Activated T-helper 2 cell treated with anti-CD3 and anti-CD28 coated beads, Interferon-gamma antibody, Interleukin-2, Interleukin-4, amounts not matched to agents 10 μg/mL and 5 μg/mL and 100 μg/mL, durations not matched to agents 14 hours and 24 hours and 36 hours (primary cell): ENCODE measurements at places on chromosomes 4 and X. TPM values are rescaled to one million over a fixed set of nuclear protein-coding genes. Genes with fewer than 3 reads are reported as not detected.

Gene DIAPH2
- total RNA-seq: 14.7 and 14.9 TPM in 2 replicates

Gene PRR32
- not detected in 2 replicates for total RNA-seq

Gene GPR50
- total RNA-seq: not detected in 2 replicates

Gene SSX2B
- total RNA-seq: not detected in 2 replicates

Gene DCLK2
- total RNA-seq: 0.14 and 0.21 TPM in 2 replicates

Gene UNC5C
- 0.11 and 0.14 TPM in 2 replicates for total RNA-seq

Gene FRG2
- not detected in 2 replicates for total RNA-seq

Gene PRDM8
- total RNA-seq: 1.1 and 1.8 TPM in 2 replicates

Gene TLR8
- not detected in 2 replicates for total RNA-seq

Gene MAPK10
- total RNA-seq: not detected in 2 replicates

Gene FGF16
- not detected in 2 replicates for total RNA-seq

Gene PIM2
- total RNA-seq: 313 and 315 TPM in 2 replicates

Gene SLITRK2
- not detected in 2 replicates for total RNA-seq

Gene FHL1
- total RNA-seq: 4.5 and 8.1 TPM in 2 replicates

Gene EREG
- total RNA-seq: not detected in 2 replicates

Gene LRP2BP
- total RNA-seq: 0.55 and 0.67 TPM in 2 replicates

Gene COL25A1
- total RNA-seq: 0.07 TPM in 1 of 2 replicates, not detected in the other

Gene HERC6
- total RNA-seq: 3.3 and 3.7 TPM in 2 replicates

Gene ATP8A1
- total RNA-seq: 14.6 and 19.7 TPM in 2 replicates

Gene TGIF2LX
- not detected in 2 replicates for total RNA-seq

Gene CXCR3
- 11.1 and 11.4 TPM in 2 replicates for total RNA-seq

Gene SLC16A2
- 1.1 and 1.5 TPM in 2 replicates for total RNA-seq

Gene CACNA1F
- total RNA-seq: 0.23 and 0.32 TPM in 2 replicates

Gene GAGE12E
- not detected in 2 replicates for total RNA-seq

Gene PABPC1L2B
- not detected in 2 replicates for total RNA-seq

Gene SLC26A1
- total RNA-seq: 0.23 TPM in 1 of 2 replicates, not detected in the other

Gene TACC3
- 137 and 141 TPM in 2 replicates for total RNA-seq

Gene SYNPO2
- total RNA-seq: 0.09 TPM in 2 replicates

Gene TKTL2
- not detected in 2 replicates for total RNA-seq

Gene CENPC
- total RNA-seq: 31.6 and 32.0 TPM in 2 replicates

Gene PF4V1
- not detected in 2 replicates for total RNA-seq
